ENCODE measurements at places on chromosomes 16 and 17.

DNA sequence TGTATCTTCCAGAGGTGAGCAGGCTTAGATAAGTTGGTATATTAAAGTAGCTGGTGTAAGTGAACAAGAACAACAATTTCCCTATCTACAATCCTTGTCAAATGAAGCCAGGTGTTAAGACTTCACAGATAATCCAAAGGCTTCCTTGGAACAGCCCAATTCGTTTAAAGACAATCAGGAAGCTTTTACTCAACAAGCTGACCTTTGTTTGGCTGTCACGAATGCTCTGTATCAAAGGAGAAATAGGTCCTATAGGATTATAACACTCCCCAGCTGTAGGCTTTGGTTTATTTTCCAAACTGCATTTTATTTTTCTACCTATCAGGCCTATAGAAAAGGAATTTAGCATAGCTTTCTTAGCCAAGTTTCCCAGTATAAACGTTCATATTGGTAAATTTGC, 766.5 kb upstream of the GOT2 start:
- DNase-seq, result no peak

- DNase-seq, result no peak
These were observed 17.7 kb downstream of the DDX19A start for GRCh38 chr16:70364399-70364798.

DNA sequence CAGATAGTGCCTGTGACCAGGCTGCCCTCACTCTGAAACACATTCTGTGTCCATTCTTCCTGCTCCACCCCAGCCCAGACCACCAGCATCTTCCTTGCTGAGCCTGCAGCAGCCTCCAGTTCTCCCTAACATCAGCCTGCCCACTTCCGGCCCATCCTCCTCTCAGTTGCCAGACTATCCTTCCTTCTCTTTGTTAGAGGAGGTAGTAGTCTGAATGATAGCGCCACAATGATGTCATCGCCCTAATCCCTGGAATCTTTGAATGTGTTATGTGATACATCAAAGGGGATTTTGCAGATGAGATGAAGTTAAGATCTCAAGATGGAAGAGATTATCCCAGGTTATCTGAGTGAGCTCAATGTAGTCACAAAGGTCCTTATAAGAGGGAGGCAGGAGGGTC, 3.2 kb upstream of the ZDHHC1 start:
- no peak for DNase-seq

- no peak for DNase-seq
These were observed 26.1 kb downstream of the SOCS1 start for GRCh38 chr16:11229906-11230305.

DNA sequence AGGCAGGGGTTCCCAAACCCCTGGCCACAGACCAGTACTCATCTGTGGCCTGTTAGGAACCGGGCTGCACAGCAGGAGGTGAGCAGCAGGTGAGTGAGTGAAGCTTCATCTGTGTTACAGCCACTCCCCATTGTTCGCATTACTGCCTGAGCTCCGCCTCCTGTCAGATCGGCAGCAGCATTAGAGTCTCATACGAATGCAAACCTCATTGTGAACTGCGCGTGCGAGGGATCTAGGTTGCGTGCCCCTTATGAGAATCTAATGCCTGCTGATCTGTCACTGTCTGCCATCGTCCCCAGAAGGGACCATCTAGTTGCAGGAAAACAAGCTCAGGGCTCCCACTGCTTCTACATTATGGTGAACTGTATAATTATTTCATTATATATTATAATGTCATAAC, 25.1 kb upstream of the RMI2 start:
- no peak for DNase-seq

All from H54 (cell line).